Pulmonary artery endothelial cell (primary cell): ENCODE measurements at places on chromosomes 4 and X. TPM values are rescaled to one million over a fixed set of nuclear protein-coding genes. Genes with fewer than 3 reads are reported as not detected.

- no peak for DNase-seq
These were observed 116.9 kb downstream of the RASL11B start for GRCh38 chr4:52979020-52979419.

- no peak for DNase-seq
These were observed 1.9 kb downstream of the PHKA1 start for GRCh38 chrX:72712094-72712755.

DNA sequence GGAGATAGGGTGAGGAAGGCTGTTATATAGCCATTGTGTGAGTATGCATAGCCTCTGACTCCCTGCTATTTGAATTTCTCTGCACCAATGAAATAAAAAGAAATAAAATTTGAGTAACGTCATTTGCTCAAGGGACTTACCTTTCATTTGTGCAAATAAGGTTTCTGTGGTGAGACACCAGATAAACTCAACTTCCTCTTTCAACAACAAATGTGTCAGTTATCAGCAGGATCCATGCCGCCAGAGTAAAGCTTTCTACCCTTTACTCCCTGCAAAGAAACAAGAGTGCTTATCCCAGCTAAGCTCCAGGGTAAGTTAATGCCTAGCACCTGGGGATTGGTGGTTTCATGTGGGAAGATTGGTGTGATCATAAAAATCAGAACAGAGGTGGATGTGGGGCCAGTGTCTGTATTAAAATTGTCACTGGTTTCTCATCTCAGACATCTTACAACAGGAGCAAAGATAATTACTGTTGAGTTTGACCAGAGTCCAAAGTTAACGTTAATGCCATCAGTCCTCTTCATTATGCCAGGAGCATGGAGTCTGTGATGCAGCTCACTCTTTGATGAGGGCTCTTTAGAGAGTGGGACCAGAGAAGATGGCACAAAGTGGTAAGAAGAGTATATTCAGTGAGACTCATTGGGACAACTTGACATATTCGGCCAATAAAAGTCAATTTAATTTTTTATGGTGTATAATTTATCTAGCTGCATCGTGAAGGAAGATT lies at the start of gene P2RY10:
P2RY10 (plus strand) TSS at position 206 of the 727 bp plus-strand sequence. CDS start 15,130 bp downstream, outside the sequence.
- DNase-seq, result no peak

GRCh38 chr4:174532445-174532844 lies 10.2 kb upstream of the HPGD start:
- no peak for DNase-seq

DNA sequence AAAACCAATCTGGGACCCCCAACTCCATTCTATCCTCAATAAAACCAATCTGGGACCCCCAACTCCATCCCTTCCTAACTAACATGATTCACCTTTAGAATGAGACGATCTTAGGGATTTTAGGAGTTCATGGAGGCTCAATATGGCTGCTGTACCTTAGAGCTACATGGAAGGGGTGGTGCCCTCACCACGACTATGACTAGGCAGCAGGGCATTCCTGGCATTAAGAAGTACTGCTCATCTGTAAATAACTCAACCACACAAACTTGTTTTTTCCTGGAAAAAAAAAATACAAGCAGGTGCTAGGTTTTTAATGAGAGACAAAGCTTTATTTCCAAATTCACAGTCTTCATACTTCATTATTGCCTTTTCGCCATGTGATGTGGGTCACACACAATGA lies 346.5 kb upstream of the FAT1 start:
- DNase-seq, result no peak

DNA sequence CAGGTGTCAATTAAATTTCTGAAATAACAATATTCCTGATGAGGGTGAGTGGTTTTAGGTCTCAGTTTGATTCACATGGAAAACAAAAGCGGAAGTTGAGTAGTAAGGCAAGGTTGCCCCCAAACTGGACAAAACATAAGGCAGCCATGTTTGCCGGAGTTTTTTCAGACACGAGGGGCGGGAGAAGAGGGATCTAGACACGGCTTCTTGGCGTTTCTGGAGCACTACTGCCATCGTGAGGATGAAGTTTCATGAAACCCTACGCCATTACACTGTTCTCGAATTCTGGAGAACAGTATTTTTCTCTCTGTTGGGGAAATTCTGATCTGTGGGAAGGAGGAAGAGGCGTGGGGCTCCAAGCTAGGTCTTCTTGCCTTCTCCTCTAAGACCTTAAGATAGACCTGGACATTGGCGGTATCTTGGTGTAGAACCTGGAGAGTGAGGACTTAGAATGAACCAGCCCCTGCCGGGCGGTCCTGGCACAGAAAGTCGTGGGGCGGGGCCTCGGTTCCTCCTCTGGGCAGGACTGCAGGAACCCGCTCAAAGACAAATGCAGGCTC lies 160.3 kb downstream of the OR13H1 start:
- peak; percentile 57 for DNase-seq

DNA sequence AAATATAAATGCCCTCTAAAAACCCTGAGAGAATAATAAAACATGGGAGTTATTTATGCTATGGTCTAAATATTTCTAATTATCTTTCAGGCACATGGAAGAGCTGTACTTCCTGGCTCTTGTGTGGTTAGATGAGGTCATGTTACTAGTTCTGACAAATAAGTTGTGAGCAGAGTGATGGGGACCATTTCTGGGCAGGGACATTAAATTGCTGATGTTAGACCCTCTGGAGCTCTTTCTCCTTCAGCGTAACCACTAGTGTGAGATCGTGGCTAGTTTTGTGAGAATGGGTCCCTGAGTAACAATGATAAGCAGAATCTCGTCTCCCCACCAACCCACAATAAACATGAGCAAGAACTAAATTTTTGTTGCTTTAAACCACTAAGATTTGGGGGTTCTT lies 108.0 kb downstream of the MAML3 start:
- DNase-seq, result no peak

- DNase-seq, result no peak
These were observed 556 bp upstream of the SLC25A43 start for GRCh38 chrX:119398587-119398973.

Gene ALB
- total RNA-seq, result not detected in 2 replicates

DNA sequence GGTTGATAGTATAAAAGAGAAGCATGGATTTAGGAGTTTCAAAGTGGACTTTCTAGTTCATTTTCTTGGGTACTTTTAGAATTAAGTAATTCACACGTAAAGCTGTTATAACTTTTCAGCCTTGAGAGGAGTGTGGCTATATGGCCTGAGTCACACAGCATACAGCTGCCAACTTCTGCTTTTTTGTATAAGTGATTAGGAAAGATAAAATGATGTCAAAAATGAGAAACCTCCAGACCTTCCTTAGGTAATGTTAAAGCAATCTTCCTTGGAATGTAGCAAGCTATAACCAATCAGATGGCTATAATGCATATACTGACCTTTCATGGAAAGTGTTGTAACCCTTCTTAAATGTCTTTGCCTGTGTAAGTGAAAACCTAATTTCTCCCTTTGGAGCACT lies 39.2 kb downstream of the RAB40AL start:
- DNase-seq, result no peak

- no peak for DNase-seq
These were observed 35.4 kb upstream of the SPON2 start for GRCh38 chr4:1207603-1208265.

Gene RAB9B
- total RNA-seq, result 0.35 and 0.40 TPM in 2 replicates

- DNase-seq, result peak; percentile 11
These were observed 24.9 kb downstream of the ALPK1 start for GRCh38 chr4:112321776-112322684.

- DNase-seq, result no peak
These were observed 716 bp downstream of the THAP9 start for GRCh38 chr4:82901183-82901718.

DNA sequence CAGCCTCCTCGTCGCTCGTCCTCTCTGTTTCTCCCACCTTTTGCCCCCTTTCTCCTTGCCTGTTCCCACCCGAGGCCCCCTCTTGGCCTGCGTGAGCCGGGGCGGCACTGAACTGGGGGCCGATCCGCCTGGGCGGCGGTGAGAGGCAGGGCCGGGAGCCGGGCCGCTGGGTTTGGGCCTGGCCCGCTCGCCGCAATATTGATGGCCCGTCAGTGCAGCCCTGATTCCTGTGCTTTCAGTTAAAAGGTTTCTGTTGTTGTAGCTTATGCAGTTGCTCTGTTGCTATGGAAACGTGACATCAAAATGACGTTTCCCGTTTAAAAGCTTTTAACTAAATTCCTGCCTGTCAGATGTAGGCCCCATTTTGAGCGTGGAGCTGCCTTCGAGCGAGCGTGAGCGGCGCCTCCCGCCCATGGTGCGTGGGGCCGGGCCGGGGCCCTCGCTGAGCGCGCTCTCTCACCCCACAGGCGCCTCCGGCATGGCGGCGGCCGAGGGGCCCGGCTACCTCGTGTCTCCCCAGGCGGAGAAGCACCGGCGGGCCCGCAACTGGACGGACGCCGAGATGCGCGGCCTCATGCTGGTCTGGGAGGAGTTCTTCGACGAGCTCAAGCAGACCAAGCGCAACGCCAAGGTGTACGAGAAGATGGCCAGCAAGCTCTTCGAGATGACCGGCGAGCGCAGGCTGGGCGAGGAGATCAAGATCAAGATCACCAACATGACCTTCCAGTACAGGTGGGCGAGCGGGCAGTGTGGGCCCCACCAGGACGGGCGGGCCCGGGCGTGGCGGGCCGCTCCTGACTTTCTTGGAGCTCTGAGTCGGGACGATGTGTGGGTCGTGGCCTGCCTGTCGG lies at the start of gene MSANTD1:
MSANTD1 (plus strand) TSS at position 349 of the 851 bp plus-strand sequence; CDS start at position 413, 64 bp downstream.
- DNase-seq, result no peak

Gene CXCL8
- 311 and 535 TPM in 2 replicates for total RNA-seq

DNA sequence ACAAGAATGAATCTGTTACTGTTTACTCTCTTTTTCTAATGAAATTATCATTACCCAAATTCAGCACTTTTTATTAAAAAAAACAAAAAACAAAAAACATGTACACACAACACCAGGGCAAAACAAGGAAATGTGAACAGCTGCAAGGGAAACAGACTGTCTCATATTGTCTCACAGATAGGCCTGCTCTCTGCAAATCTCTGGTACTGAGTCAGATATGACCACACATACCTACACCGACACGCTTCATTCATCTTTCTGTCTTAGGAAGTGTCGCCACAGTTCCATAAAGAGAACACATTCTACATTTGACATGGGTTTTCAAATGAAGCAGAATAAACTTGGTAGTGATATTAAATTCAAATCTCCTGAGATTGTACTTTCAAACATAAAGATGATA lies 92.2 kb upstream of the GPR34 start:
- no peak for DNase-seq
